Transverse colon (tissue), 4 donors: ENCODE measurements at places on chromosomes 5 and 9. TPM values are rescaled to one million over a fixed set of nuclear protein-coding genes. Genes with fewer than 3 reads are reported as not detected.

DNA sequence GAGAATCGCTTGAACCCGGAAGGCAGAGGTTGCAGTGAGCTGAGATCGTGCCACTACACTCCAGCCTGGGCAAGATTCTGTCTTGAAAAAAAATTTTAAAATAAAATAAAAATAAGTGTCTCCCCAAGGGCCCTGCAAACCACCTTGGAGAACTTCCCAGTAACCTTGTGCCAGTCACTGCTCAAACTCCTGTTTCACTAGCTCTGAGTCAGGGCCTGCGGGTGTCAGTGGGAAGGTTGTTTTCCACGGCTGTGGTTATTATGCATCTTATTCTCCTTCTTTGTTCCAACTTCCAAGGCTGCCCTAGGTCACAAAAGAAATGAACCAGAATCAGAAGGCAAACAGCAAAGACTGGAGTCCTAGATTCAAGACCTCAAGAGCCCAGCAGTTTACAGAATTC is 246.7 kb downstream of the ADAMTSL1 start:
- no peak overlapping the region for H3K4me3 ChIP-seq
- no peaks in the 10 kb centered on the region for H3K4me1 ChIP-seq
- H3K27me3 ChIP-seq = no peaks in the 10 kb centered on the region
- H3K36me3 ChIP-seq = no peaks in the 10 kb centered on the region
- H3K27ac ChIP-seq = no peak overlapping the region
- no peak for DNase-seq

GRCh38 chr5:40618926-40619325 is 60.8 kb upstream of the PTGER4 start:
- peaks cover 3% of the 10 kb centered on the region for H3K4me1 ChIP-seq
- no peaks in the 10 kb centered on the region for H3K27me3 ChIP-seq
- DNase-seq = no peak
- H3K27ac ChIP-seq = no peak overlapping the region
- no peaks in the 10 kb centered on the region for H3K36me3 ChIP-seq

DNA sequence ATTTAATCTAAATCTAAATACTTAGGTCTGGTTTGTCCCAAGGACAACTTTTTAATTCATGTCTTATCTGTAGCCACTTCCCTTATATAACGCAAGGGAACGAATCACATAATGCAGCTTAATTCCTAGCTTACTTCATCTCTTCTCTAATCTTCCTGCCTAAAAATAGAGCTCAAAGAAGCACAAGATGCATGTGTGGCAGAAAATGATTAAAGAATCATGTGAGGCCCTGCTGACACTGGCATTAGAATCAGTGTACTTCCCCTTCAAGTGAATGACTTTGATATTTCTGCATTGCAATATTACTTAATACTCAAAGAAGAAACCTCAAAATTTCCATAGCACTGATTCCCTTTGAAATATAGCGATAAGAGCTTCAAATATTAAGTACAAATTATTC is 317.9 kb upstream of the FTMT start:
- no peaks in the 10 kb centered on the region for H3K4me1 ChIP-seq
- H3K27ac ChIP-seq = no peak overlapping the region
- H3K4me3 ChIP-seq = no peak overlapping the region
- H3K36me3 ChIP-seq = no peaks in the 10 kb centered on the region
- no peaks in the 10 kb centered on the region for H3K27me3 ChIP-seq
- DNase-seq = no peak

- no peaks in the 10 kb centered on the region for H3K4me1 ChIP-seq
- no peak overlapping the region for H3K27ac ChIP-seq
Measured at GRCh38 chr9:82682431-82682830, 380.5 kb downstream of the RASEF start.

DNA sequence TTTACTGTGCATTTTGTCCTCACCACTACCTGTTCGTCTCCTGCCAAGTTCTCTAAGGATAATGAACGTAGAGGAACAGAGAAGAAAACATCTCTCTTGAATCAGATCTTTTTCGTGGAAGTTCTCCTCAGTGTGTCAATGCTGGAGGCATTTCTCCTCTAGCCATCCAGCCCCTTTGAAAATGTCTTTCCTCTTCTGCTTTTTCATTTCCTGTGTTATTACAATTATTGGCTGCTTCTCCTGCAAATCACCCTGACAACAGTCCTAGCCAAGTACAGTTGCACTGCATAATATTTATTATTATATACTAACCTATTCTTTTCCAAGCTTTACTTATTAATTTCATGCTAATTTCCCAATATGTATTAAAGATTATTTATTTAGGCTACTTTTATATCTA is 61.8 kb upstream of the TRPM3 start:
- no peak overlapping the region for H3K27ac ChIP-seq
- DNase-seq = no peak

GRCh38 chr5:154466671-154467070 is 11.4 kb downstream of the HAND1 start:
- no peak overlapping the region for H3K27ac ChIP-seq

GRCh38 chr9:126589349-126589748 is 24.4 kb upstream of the LMX1B start:
- H3K36me3 ChIP-seq = no peaks in the 10 kb centered on the region
- no peak for DNase-seq
- H3K27ac ChIP-seq = no peak overlapping the region
- H3K4me3 ChIP-seq = no peak overlapping the region
- peaks cover 38% of the 10 kb centered on the region for H3K27me3 ChIP-seq

SOX30 gene
- total RNA-seq = 0.16 TPM

NKD2 gene
- total RNA-seq = 0.80 TPM

CMYA5 gene
- total RNA-seq = 3.0 TPM

IL13 gene
- not detected for total RNA-seq
